Vagina (tissue), 2 donors: ENCODE measurements at places on chromosomes 11 and 22.

- DNase-seq = no peak
- no peak overlapping the region for H3K4me3 ChIP-seq
- peaks cover 4% of the 10 kb centered on the region for H3K36me3 ChIP-seq
- H3K27me3 ChIP-seq = no peaks in the 10 kb centered on the region
These were observed 26.1 kb upstream of the CABP7 start for GRCh38 chr22:29693671-29694070.

GRCh38 chr22:30444632-30445437 lies 19.3 kb downstream of the MTFP1 start:
- no peaks in the 10 kb centered on the region for H3K4me1 ChIP-seq
- H3K27ac ChIP-seq = no peak overlapping the region
- no peak overlapping the region for H3K4me3 ChIP-seq
- no peaks in the 10 kb centered on the region for H3K36me3 ChIP-seq

GRCh38 chr11:27719546-27719925 lies 19.3 kb upstream of the BDNF start:
- H3K27ac ChIP-seq = no peak overlapping the region
- H3K27me3 ChIP-seq = peaks cover 8% of the 10 kb centered on the region
- DNase-seq = no peak
- peaks cover 29% of the 10 kb centered on the region for H3K4me1 ChIP-seq
- H3K4me3 ChIP-seq = peak overlapping the region; percentile 39
- H3K36me3 ChIP-seq = no peaks in the 10 kb centered on the region

GRCh38 chr22:19955241-19956128 lies 13.9 kb upstream of the TXNRD2 start:
- DNase-seq = no peak
- no peaks in the 10 kb centered on the region for H3K27me3 ChIP-seq
- H3K4me1 ChIP-seq = peaks cover 54% of the 10 kb centered on the region
- H3K4me3 ChIP-seq = no peak overlapping the region

- H3K4me3 ChIP-seq = no peak overlapping the region
- DNase-seq = no peak
- no peak overlapping the region for H3K27ac ChIP-seq
- peaks cover 9% of the 10 kb centered on the region for H3K36me3 ChIP-seq
- no peaks in the 10 kb centered on the region for H3K4me1 ChIP-seq
These were observed 27.0 kb downstream of the CUL5 start for GRCh38 chr11:108035690-108036089.

DNA sequence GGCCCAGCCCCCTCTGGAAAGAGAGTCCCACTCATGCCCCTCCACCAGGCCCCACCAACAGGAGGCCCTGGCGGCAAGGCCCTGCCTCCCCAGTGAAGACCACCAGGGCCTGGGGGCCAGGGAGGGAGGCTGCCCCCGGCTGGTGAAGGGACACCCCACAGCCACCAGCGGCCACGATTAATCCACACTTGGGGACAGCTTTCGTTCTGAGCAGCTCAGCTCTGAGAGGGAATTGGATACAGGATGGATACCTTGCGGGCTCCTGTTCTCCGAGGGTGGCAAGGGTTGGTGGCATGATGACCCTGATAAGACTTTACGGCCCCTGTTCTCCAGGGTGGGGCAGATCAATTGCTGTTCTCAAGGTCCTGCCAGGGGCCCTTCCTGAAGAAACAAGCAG lies 6.9 kb upstream of the NLRP6 start:
- H3K4me1 ChIP-seq = peaks cover 12% of the 10 kb centered on the region
- H3K27me3 ChIP-seq = no peaks in the 10 kb centered on the region
- DNase-seq = peak; percentile 64
- no peak overlapping the region for H3K27ac ChIP-seq
- H3K36me3 ChIP-seq = no peaks in the 10 kb centered on the region

DNA sequence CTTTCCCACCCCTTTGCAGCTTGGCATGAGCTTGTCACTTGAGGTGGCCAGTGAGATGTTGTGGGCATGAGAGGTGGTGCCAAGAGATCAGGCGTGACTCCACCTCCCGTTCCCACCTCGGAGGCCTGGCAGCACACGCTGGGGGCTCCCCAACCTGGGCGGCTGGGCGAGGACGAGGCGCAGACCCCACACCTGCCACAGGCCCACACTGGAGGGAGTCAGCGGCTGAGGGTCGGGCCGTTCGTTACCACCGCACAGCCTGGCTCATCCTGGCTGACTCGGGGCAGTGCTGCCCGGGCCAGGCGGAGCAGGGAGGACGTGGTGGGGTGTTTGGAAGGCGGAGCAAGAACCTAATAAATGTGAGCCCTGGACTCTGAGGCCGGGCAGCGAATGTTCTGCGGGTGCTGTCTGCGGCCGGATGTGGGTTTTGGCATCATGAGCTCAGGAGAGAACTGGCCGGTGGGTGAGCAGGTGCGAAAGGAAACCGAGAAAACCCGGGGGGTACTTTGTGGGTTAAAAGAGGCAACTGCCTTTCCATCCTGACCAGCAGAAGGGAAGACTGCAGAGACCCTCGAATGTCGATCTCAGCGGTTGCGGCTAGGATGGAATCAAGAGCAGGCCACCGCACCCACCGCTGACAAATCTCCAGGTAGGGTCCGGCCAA lies 10.2 kb upstream of the IFITM3 start:
- no peak overlapping the region for H3K4me3 ChIP-seq
- H3K27me3 ChIP-seq = no peaks in the 10 kb centered on the region
- no peaks in the 10 kb centered on the region for H3K36me3 ChIP-seq

DNA sequence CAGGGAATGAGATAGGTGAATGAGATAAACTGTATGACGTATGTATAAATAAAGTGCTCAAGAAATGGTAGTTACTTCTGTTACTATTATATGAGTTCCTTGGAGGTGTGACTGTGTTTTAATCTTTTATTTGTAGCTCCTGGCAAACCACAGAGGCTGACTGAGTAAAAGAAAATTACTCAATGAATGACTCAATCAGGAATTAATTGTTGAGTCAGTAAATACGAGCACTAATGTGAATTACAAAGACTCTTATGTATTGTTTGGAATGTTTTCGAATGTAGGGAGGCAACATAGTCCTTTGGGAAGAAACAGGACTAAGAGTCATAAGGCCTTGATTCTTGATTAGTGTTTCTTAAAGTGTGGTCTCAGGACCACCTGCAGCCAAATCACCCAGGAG lies 51.1 kb upstream of the BLID start:
- H3K27me3 ChIP-seq = no peaks in the 10 kb centered on the region
- peaks cover 6% of the 10 kb centered on the region for H3K4me1 ChIP-seq
- no peak for DNase-seq

GRCh38 chr11:72398058-72398758 lies 36.1 kb downstream of the CLPB start:
- no peaks in the 10 kb centered on the region for H3K36me3 ChIP-seq
- H3K4me1 ChIP-seq = no peaks in the 10 kb centered on the region
- no peak overlapping the region for H3K27ac ChIP-seq
- H3K4me3 ChIP-seq = no peak overlapping the region

DNA sequence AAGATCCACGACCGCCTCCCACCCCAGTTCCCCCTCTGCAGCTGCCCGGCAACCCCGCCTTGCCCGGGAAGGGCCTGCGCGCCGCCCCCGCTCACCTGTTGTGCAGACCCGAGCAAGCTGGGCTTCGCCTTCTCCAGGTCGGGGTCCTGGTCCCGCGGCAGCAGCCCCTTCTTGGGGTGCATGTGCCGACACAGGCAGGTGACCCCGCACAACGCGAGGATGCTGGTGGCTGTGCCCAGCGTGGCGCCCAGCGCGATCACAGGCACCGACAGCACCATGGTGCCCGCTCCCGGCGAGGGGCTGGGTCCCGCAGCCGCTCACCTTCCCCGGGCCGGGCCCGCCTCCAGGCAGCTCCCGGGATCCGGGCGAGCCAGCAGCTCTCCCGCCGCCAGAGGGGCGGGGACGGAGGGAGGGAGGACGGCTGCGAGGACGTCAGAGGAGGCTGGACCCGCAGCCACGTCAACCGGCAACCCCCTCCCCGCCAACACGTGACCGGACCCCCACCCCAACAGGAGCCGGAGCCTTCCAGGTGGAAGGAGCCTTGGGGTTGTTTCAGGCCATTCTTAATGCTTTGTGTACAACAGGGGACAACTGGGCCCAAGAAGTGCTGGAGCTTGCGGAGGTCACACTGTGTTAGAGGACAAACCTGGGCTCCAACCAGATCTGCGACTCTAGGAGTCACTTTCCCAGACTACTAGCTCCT lies at the start of gene SYT13:
TSS of gene SYT13 (minus strand) at position 412 of the 703 bp plus-strand sequence. CDS start at position 278, 134 bp downstream.
- peaks cover 7% of the 10 kb centered on the region for H3K4me1 ChIP-seq
- DNase-seq = peak; percentile 79
- no peak within 1 kb of the TSS for H3K4me3 ChIP-seq
- H3K36me3 ChIP-seq = no peaks in the 10 kb centered on the region

DNA sequence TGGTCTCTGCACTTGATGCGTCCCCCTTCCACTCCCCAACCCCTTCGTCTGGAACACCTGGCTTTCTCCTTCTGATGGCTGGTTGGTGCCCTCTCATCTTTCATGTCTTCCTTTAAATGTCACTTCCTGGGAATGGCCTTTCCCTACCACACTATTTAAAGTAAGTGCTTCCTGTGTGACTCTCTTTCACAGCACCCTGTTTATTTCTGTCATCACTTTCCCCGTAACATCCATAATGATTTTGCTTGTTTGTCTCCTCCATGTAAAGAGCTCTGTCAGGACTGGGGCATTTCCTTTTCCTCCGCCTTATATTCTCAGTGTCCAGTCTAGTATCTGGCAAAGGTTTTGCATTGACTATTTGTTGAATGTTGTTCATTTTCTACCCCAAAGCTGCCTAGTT lies 143.0 kb downstream of the DBX1 start:
- DNase-seq = no peak
- no peak overlapping the region for H3K4me3 ChIP-seq
- H3K36me3 ChIP-seq = no peaks in the 10 kb centered on the region
- no peaks in the 10 kb centered on the region for H3K4me1 ChIP-seq
- H3K27ac ChIP-seq = no peak overlapping the region
- no peaks in the 10 kb centered on the region for H3K27me3 ChIP-seq

- H3K27ac ChIP-seq = no peak overlapping the region
- H3K36me3 ChIP-seq = no peaks in the 10 kb centered on the region
- no peak for DNase-seq
- no peaks in the 10 kb centered on the region for H3K27me3 ChIP-seq
These were observed 72.9 kb downstream of the KIRREL3 start for GRCh38 chr11:126927623-126928022.

DNA sequence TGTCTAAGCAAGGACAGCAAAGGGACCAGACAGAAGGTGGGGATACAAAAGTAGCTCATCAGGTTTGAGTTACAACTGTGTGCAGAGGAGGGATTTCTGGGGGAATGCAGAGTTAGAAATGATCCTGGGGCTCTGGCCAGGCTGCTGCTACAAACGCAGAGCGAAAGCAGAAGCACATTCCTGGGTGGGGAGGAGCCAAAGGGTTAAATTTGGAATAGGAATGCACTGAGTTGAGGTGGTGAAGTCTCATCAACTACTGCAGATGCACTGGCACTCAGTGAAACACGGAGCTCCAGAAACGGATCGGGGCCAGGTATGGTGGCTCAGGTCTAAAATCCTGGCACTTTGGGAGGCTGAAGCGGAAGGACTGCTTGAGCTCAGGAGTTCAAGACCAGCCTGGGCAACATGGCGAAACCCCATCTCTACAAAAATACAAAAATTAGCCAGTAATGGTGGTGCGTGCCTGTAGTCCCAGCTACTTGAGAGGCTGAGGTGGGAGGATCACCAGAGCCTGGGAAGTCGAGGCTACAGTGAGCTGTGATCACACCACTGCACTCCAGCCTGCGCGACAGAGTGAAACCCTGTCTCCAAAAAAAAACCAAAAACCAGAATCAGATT lies 3.2 kb downstream of the CHKA start:
- H3K4me1 ChIP-seq = peaks cover 34% of the 10 kb centered on the region
- no peak for DNase-seq
- no peaks in the 10 kb centered on the region for H3K36me3 ChIP-seq
- H3K4me3 ChIP-seq = no peak overlapping the region
- H3K27ac ChIP-seq = peak overlapping the region; percentile 75

DNA sequence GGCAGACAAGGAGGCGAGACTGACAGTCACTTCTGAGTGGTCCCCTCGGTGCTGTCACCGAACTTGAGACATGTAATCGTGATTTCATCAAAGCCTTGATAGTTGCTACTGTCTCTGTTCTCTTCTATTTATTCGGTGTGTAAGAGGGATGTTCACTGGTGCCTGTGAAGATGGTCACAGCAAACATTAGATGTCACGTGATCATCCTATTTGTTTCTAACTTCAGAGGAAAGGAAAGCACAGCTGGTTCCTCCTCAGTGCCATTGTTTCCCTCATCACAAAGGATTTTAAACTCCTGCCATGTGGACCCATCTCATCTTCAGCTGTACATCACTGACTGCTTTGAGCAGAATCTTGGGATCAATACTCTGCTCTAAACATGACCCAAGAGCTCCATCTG lies 73.1 kb upstream of the CLMP start:
- DNase-seq = no peak
- no peaks in the 10 kb centered on the region for H3K4me1 ChIP-seq
- H3K4me3 ChIP-seq = no peak overlapping the region
- H3K27ac ChIP-seq = no peak overlapping the region
- no peaks in the 10 kb centered on the region for H3K27me3 ChIP-seq

- peak overlapping the region; percentile 80 for H3K4me3 ChIP-seq
- H3K36me3 ChIP-seq = no peaks in the 10 kb centered on the region
- DNase-seq = no peak
- peak overlapping the region; percentile 94 for H3K27ac ChIP-seq
These were observed 640 bp downstream of the PPP1CA start for GRCh38 chr11:67400942-67401494.

DNA sequence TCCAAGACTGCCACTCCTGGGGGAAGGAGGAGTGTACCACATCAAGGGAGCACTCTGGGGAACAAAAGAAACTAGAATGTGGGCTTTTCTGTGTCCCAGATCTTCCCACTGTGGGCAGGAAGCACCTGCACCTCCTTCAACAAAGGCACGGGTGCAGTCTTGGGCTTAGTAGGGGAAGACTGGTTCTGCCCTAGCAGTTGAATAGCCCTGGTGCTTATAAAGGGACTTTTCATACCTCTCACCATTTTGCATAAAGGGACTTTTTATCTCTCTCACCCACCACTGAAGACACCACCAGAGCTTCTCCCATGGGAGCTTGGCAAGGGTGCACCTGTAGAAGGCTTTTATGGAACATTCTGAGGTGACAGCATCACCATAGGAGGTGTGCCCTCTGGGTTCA lies 65.8 kb upstream of the MS4A8 start:
- no peak overlapping the region for H3K27ac ChIP-seq
- DNase-seq = no peak
- no peaks in the 10 kb centered on the region for H3K36me3 ChIP-seq
- H3K4me1 ChIP-seq = no peaks in the 10 kb centered on the region
- H3K4me3 ChIP-seq = no peak overlapping the region

GRCh38 chr11:126636911-126637794 lies 281.7 kb downstream of the ST3GAL4 start:
- H3K36me3 ChIP-seq = no peaks in the 10 kb centered on the region
- no peaks in the 10 kb centered on the region for H3K27me3 ChIP-seq
- no peak overlapping the region for H3K27ac ChIP-seq
- no peak for DNase-seq
- no peak overlapping the region for H3K4me3 ChIP-seq
- no peaks in the 10 kb centered on the region for H3K4me1 ChIP-seq

DNA sequence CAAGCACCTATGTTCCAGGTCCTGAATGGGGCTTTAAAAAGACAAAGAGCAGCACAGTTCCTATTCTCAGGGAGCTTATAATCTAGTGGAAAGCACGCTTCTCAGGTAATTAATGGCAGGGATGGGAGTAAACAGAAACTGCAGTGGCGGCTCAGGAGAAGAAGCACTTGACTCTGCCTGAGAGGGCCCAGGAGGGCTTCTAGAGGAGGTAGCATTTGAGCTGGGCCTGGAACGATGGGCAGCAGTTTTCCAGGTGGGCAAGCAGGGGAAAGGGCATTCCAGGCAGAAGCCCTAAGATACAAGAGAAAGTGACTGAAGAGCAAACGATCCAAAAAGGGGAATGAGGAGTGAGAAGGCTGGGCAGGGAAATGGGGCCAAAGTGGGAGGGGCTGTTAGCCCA lies 37.1 kb upstream of the CHST1 start:
- no peak overlapping the region for H3K27ac ChIP-seq
- no peaks in the 10 kb centered on the region for H3K36me3 ChIP-seq
- no peaks in the 10 kb centered on the region for H3K27me3 ChIP-seq
- H3K4me1 ChIP-seq = no peaks in the 10 kb centered on the region
